ENCODE measurements at places on chromosomes 3 and 15.

- no peak for DNase-seq
Measured at GRCh38 chr3:130490241-130490640, 26.7 kb upstream of the COL6A6 start.

GRCh38 chr3:57927166-57927565 lies 81.1 kb upstream of the FLNB start:
- no peak for DNase-seq

GRCh38 chr15:60695713-60696522 lies 217.0 kb upstream of the ICE2 start:
- DNase-seq: no peak

- no peak for DNase-seq
Measured at GRCh38 chr15:99962006-99962561, 228.8 kb upstream of the LYSMD4 start.

DNA sequence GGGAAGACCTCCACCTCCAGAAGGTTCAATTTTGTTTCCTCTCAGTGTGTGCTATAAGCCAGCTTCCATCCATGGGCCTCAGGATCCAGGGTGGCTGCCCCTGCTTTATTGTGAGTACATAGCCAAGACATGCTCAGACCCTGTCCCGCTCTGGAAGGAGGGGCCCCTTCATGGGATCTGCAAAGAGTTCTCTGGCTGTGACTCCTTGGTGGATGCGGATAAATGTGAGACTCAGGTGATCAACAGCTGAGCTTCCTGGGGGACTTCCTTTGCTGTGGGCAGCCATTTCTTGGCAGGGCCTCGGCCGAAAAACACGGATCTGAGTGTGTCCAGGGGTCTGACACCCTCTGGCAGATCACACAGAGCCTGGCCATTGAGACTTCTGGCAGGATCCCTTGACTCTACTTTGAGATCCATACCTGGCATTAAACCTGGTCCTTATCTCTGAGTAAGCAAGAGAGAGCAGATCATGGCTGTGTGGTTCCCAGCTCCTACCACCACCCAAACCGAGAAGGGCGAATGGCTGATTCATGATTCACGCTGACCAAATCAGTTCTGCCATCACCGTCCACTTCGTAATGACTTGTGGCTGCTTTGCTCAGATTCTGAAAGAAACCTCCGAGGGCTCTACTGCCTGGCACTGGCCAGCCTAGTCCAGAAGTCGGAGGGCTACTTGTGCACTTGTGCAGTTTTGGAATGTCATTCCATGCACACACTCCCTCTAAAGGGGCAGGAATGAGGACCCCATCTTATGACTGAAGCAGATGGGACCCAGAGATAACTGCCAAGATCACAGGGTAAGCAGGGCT lies 68.1 kb downstream of the SENP2 start:
- no peak for DNase-seq

GRCh38 chr15:93150910-93151881 lies 62.2 kb upstream of the RGMA start:
- DNase-seq: no peak

DNA sequence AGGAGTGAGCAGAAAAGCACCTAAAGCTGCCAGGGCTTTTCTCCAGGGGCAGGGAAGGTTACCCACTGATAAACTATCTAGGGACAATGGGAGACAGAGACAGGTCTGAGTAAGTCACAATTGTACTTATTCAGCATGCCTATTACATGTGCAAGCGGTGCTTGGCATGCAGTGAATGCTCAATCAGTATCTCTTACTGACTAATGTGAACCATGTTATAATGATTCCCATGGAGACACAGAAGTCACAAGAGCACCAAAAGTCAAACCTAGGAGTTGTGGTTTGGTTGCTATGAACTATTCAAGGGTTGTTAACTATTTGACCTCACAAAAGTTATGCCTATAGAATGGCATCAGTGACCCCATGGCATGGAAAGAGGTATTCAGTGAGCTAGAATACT lies 50.0 kb upstream of the RASGRP1 start:
- DNase-seq: no peak

- DNase-seq: no peak
Measured at GRCh38 chr3:10981961-10982360, 10.6 kb upstream of the SLC6A1 start.

DNA sequence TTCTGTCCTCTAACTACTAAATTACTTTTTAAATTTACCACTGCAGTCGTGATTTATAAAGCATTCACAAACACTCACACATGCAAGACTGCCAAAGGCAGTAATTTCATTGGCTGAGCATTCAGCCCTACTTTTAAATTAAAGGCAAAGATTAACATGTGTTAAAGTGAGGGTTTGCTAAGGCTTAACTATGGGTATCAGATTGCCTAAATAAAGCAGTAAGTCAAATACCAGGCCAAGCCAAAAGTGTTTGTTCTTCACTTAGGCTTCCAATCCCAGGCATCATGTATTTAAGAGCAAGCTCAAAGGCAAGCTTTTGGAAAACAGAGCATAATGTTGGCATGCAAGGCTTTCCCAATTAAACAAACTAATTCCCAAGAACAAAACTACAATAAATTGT lies 187.3 kb downstream of the SUCNR1 start:
- no peak for DNase-seq

DNA sequence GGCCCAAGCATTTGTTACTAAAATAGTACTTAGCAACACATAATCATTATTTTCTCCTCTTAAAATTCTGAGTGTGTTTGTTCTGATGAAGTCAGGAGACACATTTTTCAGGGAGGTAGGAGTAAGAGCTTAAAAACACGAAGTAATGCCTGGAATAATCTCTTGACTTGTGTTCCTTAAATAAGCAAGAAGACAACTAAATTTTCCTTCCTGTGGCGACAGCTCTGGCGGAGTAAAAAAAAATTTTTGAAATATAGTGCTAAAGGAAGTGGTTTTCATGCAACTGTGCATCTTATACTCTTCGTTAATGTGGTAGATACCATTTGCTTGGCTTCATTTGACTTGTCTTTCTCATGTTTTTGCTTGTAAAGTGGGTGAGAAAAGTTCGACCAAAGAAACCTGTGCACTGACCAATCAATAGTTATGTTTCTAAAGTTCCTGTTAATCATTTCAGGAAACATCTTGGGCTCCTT lies 11.1 kb upstream of the MBNL1 start:
- peak; percentile 64 for DNase-seq

GRCh38 chr15:42490671-42491538 lies at the start of gene ZNF106:
Gene ZNF106 (minus strand): TSS chr15:42491141. CDS start chr15:42472289, 18,852 bp downstream.
- peak; percentile 92 for DNase-seq

DNA sequence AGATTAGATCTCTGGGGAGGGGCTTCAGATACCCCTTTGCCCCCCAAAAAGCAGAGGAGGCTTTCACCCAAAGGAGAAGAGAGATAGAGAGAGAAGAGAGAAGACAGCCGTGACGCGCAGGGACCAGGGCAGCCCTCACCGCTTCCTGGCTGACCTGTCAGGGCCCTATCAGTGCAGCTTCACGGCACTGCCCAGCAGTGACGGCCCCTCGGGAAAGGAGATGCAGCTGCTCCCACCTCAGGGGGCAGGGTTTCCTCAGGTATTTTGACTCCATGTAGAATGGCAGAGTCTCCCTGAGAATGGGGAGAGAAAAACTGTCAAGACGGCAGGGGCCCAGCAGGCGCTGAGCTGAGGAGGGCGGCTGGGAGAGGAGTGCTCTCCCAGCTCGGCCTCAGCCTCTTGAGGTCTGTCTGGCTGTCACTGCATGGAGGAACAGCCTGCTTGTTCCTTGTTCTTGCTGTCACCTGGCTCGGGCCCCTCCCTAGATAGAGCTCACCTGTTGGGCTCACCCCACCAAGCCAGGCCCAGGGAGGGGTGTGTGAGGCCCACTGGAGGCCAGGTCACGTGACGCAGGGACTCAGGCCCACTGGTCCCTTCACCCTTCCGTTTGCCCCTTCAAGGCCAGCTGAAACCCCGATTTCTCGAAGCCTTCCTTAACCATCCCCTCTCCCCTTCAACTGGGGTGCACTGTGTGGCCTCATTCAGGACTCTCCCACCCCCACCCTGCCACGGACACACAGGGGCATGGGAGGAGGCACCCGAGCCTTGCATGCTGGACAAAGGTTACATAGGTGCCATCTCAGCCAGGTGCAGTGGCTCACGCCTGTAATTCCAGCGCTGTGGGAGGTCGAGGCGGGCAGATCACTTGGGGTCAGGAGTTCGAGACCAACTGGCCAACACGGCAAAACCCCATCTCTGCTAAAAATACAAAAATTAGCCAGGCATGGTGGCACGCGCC lies 28.2 kb downstream of the LOXL1 start:
- DNase-seq: no peak

DNA sequence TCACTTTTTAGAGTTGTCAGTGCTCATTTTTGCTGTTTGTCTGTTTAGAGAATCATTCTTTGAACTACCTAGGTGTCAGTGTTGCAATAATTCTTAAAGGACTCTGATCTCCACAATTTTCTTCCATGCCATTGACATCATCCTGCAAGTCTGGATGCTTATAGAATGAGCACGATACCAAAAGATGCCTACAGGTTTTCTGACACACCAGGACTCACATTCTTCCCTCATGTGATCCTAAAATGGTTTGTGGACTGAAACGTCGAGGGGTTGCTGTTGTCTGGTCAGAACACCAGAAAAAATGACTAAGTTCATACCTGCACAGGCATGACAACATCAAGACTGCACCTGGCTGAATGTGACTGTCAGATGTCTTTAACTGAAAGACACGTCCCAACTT lies 95.9 kb downstream of the SEMA5B start:
- DNase-seq: no peak

GRCh38 chr15:96314518-96314917 lies 16.0 kb upstream of the NR2F2 start:
- no peak for DNase-seq

DNA sequence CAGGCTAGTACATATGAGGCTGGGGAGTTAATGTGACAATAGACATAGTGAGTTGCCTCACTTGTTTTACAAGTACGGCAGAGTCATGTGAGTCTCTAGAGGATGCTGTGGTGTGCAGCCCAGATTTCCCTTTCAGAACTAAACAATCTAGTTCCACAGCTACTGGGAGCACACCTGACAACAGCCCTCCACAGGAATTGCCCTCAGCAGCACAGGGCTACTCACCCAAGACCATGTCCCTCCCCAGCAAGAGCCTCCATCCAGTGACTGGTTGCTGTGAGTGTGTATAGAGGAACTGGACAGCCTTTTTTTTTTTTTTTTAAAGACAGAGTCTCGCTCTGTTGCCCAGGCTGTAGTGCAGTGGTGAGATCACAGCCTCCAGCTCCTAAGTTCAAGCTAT lies 40.2 kb upstream of the UBE2E2 start:
- DNase-seq: no peak

DNA sequence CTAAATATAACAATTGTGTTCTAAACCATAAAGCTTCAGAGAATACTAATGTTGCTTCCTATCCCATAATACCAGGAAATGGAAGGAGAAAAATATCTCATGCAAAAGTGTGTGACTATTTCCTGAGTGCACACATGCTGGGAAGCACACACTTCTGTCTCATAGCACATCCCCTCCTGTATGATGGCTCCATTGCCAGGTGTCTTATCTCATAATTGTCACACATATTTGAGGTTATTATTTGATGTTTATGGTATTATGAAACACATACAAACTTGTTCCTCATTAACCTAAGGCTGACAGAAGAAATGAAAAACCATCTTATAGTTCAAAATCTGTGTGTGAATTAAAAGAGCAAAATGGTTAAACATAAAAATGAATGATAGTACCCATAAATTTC lies 65.4 kb downstream of the SERP1 start:
- no peak for DNase-seq

DNA sequence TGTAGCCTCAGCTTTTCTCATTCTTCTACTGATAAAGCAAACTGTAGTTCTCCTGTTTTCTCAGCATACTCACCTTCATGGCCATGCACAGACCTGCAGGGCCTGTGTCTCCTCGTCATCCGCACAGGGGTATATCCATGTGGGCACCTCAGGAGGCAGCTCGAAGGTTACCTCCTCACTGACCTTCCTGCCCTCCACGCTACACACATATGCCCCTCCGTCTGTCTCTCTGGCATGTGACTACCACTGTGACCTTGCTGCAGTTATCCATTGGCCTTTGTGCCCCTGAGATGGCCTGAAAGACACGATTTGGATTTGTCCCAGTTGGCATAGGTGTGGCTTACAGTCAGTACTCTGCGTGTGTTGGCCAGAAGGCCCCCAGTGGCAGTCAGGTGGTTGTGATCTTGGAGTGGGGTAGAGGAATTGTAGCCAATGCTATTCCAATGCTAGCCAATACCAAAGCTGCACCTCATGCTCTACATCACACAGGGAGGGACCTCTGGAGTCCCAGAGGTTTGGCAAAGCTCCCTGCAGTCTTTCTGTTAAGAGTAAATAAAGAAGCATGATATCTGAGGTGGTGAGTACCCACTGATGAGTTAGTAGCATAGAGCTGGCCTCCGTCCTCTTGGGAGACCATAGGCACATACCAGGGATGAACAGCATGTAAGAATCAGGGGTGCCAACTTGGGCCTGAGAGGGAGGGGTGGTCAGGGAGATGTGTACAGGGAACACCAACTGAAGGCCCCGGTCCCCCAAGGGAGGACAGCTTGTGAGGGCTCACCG lies 143.4 kb downstream of the EEFSEC start:
- DNase-seq: no peak

DNA sequence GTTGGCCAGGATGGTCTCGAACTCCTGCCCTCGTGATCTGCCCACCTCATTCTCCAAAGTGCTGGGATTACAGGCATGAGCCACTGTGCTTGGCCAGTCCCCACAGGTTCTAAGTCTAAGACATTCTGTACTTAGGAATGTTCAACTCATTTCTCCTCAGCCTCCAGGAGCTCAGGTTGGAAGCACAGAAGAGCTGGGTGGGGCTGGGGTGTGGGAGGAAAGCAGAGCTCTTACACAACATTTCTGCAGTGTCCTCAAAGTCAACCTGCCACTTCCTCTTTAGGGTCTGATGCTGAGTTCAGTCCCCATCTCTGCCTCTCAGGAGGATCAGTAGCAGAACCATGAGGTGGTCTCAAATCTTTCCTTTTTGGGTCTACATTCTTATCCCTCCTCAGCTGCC lies 75.5 kb downstream of the MRPL46 start:
- no peak for DNase-seq

DNA sequence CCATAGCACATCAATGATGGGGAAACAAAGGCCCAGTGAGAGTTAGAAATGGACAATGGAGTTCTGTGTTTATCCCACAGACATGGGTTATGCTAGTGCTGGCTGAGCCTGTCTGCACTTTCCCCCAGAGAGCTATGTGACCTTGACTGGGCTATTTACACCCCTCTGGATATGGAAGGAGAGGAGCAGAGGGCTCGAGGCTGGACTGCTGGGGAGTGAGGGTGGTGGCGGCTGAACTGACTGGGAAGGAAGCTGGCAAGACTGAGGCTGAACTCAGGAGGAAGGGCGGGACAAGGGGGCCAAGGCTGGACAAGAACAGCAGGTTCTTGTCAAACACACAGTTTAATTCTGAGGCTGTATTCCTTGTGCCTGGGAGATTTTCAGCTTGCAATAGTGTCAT lies 10.8 kb upstream of the INSYN1 start:
- DNase-seq: no peak

- DNase-seq: no peak
Measured at GRCh38 chr3:62718515-62719320, 156.5 kb downstream of the CADPS start.

All from natural killer cell treated with Interleukin-12 subunit alpha and Interleukin-12 subunit beta and Interleukin-15 and Interleukin-18, amount 100 ng/mL, for 72 hours (primary cell).